Stimulated activated CD8-positive, alpha-beta memory T cell treated with anti-CD3 and anti-CD28 coated beads, Interleukin-2, amount 100 ng/mL, for 1 hour (primary cell): ENCODE measurements at places on chromosomes 4 and X.

DNA sequence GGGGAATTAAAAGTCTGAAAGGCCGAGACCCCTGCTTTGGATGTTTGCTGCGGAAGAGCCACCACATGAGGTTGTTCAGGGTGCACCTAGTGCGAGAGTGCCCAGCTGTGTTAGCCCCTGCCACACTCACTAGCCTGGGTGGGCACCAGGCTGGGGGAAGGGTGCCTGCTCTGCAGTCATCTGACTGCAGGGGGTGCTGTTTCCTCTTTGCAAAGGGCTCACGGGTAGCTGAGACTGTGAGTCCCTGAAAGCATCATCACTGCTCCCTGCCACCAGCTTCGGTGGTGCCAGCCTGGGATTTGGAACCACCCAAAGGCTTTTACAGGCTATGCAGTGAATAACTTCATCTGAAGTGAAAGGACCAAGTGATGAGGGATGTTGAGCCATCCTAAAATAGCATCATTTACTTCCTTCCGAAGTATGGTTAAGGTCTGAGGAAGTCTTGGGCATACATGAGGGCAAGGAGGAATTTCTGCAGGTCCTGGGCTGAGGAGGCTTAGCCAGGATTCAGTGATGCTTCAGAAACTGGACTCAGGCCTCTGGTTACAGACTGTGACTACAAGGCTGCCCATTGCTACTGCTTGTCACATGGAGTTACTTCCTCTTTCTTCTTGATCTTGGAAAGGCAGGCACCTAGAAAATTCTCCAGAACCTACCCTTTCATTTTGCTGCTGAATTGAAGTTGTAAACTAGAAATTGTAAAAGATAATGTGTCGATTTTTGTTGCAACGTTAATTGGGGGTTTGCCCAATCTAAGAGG lies 293.2 kb upstream of the PRPS2 start:
- no peak for DNase-seq

DNA sequence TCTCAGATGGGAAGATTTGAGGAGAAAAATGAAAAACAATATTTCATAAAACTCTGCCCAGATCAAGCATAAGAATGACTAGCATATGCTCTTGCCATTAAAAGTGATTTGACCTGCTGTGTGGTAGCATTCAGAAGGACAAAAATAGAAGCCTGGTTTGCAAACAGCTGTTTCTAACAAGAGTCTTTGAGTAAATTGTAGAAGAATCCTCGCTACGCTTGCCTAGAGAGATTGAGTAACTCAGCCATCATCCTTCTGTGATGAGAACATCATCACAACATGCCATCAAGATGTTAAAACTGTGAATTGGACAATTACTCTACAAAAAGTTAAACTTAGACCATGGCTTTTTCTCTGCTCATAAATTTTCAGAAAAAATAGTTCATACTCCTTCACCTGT lies 168.9 kb upstream of the PUDP start:
- no peak for DNase-seq

- no peak for DNase-seq
Measured at GRCh38 chrX:54427837-54428424, 12.3 kb upstream of the TSR2 start.

- DNase-seq: no peak
Measured at GRCh38 chr4:151318307-151319006, 6.9 kb downstream of the SH3D19 start.

GRCh38 chrX:74063426-74064155 lies 240.4 kb upstream of the ZCCHC13 start:
- no peak for DNase-seq

DNA sequence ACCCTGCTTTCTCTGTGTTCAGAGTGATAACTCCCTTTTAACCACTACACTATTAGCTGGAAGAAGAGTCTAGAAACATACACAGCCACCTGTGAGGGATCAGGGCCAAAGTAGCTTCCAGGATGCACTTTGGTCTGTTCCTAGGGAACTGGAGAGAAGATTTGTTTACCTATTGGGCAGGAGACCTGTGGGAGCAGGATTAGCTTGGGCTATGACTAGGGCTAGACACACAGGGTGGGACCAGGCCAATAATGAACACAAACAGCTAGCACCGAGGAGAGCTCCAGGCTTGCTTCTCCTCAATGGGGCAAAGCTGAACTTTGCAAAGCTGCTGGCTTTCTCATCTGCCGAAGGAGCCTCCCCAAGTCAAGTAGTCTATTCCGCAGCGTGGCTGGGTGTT lies 24.4 kb upstream of the MAP7D3 start:
- no peak for DNase-seq

DNA sequence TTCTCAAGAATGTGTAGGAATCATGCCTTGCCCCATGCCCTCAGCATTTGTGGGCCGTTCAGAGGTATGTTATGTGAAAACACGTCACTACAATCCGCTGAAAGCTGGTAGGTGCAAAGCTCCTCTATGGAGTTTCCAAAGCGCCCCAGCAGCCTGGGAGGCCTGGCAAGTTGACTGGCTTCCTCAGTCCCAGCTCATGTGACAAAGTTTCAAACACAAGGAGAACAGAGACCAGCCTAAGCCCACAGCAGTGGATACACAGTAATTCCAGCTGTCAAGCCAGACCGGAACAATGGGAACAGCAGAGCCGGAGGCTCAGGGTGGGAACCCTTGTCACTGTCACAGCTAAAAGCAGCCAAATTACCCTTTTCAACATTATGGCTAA lies 33.5 kb downstream of the NAT8L start:
- DNase-seq: no peak

DNA sequence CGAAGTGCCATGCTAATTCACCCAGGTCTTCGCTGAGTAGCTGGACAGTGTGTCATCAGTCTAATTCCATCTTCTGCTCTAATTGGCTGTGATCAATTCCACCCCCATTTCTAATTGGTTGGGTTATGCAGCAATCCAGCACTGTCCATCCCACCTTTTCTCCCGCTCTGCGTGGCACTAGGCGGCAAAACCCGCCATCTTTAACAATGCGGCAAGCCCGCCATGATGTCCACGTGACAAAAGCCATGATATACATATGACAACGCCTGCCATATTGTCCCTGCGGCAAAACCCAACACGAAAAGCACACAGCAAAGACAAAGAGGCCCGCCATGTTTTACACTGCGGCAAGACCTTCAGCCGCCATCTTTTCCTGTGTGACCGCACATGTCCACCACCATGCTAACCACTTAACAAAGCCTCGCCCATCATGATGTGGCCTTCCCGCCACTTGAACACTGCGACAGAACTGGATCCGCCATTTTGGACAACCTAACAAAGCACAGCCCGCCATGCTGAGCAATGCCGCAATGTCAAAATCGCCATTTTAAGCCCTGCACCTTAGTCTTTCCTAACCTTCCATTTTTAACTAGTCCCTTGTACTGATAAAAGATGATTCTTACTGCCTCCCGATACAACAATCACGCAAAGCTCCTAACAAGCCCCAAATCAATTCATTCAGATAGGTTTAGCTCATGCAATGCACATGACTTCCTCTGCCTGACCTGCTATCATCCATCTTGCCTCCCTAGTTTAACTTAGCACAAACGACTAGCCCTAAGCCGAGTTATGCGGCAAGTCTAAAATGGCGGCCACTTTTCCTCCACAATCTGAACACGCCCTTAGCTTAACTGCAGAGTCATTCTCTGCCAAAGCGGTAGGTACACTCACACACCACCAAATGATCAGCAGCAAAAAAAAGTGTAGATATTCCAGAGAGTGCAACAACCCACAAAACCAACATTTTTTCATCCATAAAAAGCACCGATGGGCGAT lies 288.3 kb downstream of the CHIC1 start:
- no peak for DNase-seq

GRCh38 chrX:140918398-140919038 lies 83.9 kb upstream of the SPANXB1 start:
- no peak for DNase-seq

- DNase-seq: no peak
Measured at GRCh38 chrX:100353326-100353725, 56.7 kb downstream of the PCDH19 start.

DNA sequence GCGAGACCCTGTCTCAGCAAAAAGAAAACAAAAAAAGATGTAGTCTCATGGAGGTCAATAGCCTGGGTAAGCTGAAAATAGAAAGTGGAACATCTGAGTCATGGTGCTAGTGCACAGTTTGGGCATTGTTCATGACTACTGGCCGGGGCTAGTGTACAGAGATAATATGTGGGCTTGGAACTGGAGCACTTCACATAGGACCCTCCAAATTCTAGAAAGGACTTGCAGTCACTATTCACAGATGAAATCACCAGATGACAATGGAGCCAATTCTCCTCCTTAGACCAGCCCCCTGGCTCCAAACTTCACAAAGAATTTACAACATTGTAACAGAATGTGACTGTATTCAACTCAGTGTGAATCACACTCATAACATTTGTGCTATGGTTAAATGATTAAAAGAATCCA lies 367.8 kb upstream of the SLC7A11 start:
- no peak for DNase-seq

DNA sequence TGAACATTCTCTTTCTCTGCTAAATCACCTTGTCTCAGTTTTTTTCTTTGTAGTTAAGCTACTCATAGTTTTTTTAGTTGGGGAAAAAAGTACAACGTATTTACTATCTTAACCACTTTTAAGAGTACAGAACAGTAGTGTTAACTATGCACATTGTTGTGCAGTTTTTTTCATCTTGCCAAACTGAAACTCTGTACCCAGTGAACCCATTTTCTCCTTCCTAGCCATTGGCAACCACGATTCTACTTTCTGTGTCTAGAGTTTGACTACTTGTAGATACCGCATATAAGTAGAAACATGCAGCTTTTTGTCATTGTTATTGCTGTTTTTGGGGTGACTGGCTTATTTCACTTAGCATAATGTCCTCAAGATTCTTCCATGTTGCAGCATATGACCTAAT lies 10.0 kb downstream of the N4BP2 start:
- DNase-seq: no peak

DNA sequence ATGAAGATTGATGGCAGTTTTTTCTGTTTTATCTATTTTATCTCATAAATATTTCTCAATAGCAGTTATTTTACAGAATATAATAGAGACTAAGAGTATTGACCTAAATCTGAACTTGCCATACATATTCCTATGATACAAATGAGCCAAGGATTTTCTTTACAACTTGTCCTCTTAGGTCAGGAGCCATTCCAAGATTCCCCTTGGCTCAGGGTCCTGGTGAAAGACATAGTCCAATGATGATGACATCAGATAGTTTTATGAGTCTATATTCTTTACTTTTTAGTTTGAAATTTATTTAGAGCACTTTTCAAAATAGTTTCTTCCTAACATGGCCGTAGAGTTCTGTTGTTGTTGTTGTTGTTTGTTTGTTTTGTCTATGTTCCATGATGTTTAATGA lies 869.1 kb upstream of the GRID2 start:
- DNase-seq: no peak

DNA sequence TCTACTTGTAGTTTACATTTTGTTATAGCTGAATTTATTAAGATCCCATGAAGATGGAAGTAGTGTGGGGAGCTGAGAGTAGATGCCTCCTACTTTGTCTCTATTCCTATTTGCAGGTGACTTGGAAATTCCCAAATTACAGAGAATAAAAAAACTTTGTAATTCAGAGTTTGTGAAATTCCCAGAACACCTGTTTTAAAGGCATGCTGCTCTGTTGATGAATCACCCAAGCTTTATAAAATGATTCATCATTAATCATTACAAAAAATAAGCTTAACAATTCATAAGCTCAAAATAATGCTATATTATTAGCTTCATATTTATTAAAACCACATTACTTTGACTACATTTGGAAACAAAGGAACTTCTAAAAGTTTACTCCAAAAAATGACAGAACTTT lies 856.3 kb downstream of the RPA4 start:
- DNase-seq: no peak

GRCh38 chr4:11069581-11070211 lies 359.0 kb downstream of the HS3ST1 start:
- DNase-seq: no peak

DNA sequence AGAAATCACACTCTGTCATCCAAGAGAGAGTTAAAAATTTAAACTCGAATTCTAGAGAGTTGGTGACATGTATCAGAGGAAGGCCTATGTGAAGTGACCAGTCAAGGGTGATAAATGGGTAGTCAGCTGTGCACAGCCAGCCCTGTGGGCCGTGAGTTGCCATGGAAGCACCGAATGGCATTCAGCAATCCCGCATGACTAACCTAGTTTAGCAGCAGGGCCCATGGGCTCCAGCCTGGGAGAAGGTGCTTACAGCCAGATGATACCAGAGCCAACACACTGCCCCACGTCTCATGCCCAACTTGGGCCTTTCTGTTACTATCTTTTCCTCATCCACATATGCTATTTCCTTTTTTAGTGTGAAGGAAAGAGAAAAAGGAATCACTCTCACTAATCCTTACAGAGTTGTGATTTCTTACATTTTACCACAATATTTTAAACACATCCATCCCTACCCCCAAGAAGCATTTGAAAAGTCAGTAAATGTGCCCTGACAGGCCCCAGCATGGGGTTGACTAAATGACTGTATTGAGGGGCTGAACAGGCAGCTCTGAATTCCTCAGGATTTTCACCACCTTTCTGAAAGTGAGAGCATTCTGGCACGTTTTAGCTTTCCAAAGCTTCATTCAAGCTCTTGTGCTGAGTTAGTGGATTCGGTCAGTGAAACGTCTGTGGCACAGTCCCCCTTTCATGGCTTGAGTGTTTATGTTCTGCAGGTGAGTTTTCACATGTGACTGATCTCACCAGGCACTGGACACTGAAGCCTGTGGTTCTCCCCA lies 104.2 kb downstream of the AFF1 start:
- DNase-seq: no peak

DNA sequence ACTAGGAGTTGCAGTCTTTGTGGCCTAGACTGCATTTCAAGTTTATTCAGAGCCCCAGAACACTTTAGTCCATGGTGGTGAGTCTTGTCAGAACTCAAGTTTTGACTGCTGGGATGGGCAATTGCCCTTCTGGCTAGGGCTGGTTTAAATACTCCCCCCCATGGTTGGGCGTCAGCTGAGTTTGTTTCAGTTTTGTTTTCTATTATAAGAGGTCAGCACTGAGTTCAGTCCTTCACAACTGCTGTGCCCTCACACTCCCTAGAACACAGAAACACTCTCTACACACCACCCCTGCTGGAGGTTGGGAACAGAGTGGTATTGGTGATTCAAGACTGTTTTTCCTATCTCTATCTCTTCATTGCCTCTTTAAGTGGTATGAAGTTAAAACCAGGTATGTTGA lies 217.0 kb downstream of the GUCY2F start:
- no peak for DNase-seq
